NCI-H510A (cell line): ENCODE measurements at places on chromosomes 3 and 15.
A peak's percentile ranks its signal among the peaks of the same experiment; 100 is the strongest.

- no peak for DNase-seq
These were observed 66.9 kb upstream of the CSPG5 start for GRCh38 chr3:47645551-47645950.

DNA sequence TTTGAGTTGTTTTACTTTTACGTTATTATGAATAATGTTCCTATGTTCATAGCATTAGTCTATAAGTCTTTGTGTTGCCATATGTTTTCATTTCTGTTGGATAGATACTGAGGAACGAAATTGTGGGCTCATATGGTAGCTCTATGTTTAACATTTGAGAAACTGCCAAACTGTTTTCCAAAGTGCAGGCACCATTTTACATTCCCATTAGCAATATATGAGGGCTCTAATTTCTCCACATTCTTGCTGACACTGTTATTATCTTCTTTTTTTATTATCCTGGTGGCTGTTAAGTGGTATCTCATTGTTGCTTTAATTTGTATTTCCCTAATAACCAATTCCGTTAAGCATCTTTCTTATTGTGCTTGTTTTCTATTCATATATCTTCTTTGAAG lies 1.8 kb upstream of the PIK3R4 start:
- no peak for DNase-seq

- DNase-seq, result peak; percentile 67
These were observed 9.0 kb downstream of the C2CD4A start for GRCh38 chr15:62075595-62076277.

- DNase-seq, result peak; percentile 28
These were observed 36.6 kb downstream of the CCDC66 start for GRCh38 chr3:56593455-56594158.

- DNase-seq, result no peak
These were observed 232.4 kb downstream of the NAALADL2 start for GRCh38 chr3:175091426-175092114.

GRCh38 chr3:140822401-140823047 lies 119.1 kb upstream of the SLC25A36 start:
- no peak for DNase-seq

DNA sequence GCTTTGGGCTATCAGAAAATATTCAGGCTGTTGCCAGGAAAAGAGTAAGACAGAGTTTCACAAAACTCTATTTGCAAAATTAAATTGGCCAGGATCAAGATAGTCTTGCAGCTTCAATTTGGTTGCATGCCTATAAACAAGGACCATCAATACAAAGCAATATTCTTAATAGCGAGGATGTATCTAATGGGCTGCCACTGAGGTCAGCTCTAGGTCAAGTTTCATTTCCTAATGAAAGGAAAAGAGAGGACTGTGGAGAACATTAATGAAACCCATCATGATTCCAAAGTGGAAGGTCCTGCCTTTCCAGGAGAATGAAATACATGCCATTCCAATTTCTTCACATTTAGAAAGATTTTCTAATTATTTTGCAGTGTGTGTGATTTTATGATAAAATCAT lies 273.5 kb downstream of the AGBL1 start:
- DNase-seq, result no peak

DNA sequence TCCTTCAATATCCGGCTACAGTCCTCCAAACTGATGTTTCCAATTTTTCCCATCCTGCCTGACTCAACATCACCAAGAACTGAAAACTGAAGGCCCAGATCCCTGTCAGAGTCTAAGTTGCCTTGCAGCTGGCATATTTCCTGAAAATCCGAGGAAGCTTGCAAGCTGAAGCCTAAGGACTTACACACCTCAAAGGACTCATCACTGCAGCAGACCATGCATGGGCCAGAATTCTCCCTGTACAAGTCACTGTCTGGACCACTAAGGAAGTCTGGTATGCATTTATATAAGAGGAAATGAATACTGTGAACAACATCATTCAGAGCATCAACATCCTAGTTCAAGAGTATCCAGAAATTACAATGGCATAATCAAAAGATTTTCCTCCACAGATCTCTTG lies 548.8 kb upstream of the MDFIC2 start:
- DNase-seq, result no peak

DNA sequence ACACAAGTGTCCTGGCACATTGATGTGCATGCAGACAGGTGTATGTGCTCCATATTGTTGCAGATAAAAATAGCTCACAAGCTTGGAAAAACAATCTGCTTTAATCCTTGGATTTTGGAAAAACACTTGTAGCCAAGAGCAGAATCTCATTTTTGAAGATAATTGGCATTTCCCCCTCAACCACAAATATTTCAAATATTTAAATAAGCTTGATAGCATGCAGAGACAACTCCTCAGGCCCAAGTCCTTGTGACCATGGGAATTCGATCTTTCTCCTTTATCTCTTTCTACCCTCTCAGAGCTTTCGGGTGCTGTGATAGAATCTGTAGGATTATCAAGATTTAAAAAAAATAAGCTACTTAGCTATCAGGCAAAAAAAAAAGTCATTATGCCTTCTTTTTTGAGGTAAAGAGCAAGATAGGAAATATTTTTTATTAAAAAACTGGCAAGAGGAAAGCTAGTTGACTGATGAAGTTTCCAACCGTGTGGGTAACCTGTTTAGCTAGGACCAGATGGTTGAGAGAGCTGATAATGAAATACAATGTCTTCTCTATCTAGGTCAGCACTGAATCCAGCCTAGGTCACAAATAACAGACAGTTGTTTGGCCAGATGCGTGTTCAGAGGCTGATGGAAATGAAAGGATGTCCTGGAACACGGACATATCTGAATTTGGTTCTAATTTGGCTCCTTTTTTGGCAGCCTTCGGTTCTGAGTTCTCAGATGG lies 54.9 kb upstream of the SNRK start:
- DNase-seq, result no peak

DNA sequence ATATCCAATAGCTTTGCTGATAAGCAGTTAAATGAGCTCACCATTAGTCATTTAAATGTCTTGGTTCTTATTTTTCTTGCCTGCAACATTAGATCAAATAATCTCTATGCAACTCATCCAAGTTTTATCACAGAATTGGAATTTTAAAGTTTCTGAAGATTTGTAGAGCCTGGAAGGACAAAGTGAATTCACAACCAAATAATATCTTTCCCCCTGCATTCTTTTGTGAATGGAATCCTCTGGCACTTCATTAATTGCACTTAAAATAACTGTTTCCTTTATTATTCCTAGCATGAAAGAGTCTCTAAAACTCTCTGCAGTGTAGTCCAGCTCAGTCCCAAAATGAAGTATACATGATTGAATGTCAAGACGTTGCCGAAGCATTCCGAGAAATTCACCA lies 345.6 kb upstream of the TGFBR2 start:
- no peak for DNase-seq

- no peak for DNase-seq
These were observed 78.2 kb downstream of the CMSS1 start for GRCh38 chr3:99895703-99896441.

- DNase-seq, result no peak
These were observed 84.7 kb downstream of the SCN11A start for GRCh38 chr3:38966811-38967692.

DNA sequence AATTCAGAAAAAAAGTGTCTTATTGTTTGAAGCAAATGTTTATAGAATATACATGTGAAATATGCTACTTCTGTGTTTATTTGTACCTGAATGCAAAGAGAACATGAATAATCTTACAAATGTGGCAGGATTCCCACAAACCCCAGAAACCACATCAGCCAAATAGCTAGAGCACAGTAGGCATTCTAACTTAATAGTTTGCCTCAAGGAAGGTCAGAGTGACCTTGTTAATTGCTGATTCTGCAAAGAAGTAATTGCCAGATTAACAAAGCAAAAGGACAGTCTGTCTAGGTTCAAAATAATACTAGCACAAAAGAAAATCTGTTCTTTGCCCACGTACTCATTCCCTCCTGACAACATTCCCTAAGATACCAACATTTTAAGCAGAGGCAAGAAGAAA lies 604.0 kb downstream of the PYDC2 start:
- no peak for DNase-seq

DNA sequence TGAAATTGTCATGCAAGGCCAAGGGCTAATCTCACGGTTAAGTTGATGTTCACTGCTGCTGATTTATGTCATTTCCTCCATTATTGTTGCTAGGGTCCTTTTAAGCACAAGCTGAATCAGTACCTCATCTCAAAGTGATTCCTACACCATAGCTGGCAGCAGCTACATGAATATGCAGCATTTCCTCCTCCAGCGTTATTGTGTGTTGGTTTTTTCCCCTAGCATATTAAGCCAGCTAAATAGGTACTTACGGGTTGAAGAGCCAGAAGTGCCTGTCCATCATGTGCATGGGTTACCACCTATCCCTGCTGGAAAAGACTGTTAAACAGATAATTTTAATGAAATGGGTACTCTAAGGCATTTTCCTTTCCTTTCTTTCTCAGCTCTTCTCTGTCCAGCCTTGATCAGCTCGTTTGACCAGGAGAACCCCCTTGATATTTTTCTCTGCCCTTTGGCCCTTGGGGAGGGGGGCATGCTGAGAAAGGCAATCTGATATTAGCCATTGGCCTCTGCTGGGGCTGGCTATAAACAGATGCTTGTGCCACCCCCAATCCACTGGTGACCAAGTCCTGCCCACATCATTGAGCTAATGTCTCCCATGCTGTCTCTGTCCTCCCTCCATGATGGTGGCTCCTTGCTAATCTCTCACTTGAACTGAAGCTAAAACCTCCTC lies 115.6 kb upstream of the PLXNA1 start:
- no peak for DNase-seq

- no peak for DNase-seq
These were observed 30.6 kb downstream of the LDHAL6B start for GRCh38 chr15:59237119-59237855.

DNA sequence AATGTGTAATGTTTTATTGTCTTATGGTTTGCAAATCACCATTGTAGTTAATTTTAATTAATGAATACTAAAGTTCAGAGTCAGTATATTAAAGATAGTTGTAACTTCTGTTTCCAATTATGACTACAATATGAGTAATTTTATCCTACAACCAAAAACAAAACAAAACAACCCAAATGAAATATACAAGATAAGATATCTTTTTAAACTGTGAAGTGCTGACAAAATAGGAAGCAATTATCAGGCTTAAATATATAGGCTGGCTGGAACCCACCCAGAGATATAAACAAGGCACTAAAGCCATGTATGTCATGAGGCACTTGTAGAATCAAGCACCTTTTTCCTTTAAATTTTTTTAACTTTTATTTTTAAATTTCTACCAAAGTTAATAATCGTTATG lies 108.6 kb upstream of the LRRFIP2 start:
- DNase-seq, result no peak

DNA sequence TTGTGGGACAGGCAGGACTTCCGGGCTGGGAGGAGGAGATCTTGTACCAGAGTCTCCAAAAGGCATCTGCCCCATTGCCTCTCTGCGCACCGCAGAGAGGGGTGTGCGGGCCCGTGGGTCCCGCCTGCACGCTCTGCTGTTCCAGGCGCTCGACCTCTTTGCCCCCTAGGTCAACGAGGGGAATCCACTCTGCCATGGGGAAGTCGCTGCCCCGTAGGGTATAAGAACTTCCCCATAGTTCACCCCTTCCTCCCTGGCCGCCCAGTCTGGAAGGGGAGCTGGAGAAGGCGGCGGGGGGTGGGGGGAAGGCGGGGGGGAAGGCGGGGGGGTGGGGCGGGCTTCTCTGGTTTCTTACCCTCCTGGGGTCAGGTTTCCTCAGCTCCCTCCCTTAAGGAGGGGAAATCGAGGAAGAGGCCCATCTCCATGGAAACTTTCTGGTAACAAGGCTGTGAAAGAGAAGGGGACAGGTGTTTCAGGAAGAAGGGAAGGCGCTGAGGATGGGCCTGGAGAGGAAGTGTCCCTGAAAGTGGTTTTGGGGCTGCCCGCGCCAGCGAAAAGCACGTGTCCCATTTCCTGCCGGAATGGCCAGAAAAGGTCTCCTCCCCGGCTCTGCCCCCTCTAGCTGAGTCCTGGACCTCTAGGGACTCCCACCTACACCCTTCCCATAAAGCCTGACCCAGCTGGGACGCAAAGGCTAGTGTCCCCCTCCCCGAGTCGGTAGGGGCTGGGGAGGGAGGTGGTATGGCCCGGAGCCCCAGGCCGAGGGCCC lies 27.5 kb downstream of the NR1I2 start:
- no peak for DNase-seq

- DNase-seq, result no peak
These were observed 249.9 kb downstream of the ROBO1 start for GRCh38 chr3:79517766-79518413.

GRCh38 chr3:153379516-153379915 lies 217.5 kb downstream of the RAP2B start:
- no peak for DNase-seq

GRCh38 chr3:36227980-36228379 lies 152.3 kb upstream of the STAC start:
- DNase-seq, result peak; percentile 41

- DNase-seq, result no peak
These were observed 14.9 kb upstream of the GP9 start for GRCh38 chr3:129045675-129046036.

DNA sequence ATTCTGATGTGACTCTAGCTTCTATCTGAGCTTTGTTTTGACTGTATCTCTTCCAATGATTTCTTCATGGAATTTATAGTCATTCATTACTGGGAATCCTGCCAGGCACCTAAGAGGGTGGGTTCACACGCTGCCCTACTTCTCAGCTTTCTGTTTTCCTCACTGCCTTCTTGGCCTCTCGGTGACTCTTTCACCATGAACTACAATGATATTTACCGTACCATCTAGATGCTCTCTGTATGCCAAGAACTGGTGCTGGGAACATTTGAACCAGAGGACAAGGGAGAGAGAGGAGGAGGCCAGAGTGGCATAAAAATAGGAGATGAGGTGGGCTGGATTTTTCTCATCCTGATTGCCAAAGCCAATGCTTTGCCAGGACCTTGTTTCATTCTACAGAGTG lies 280.0 kb upstream of the P2RY1 start:
- no peak for DNase-seq

DNA sequence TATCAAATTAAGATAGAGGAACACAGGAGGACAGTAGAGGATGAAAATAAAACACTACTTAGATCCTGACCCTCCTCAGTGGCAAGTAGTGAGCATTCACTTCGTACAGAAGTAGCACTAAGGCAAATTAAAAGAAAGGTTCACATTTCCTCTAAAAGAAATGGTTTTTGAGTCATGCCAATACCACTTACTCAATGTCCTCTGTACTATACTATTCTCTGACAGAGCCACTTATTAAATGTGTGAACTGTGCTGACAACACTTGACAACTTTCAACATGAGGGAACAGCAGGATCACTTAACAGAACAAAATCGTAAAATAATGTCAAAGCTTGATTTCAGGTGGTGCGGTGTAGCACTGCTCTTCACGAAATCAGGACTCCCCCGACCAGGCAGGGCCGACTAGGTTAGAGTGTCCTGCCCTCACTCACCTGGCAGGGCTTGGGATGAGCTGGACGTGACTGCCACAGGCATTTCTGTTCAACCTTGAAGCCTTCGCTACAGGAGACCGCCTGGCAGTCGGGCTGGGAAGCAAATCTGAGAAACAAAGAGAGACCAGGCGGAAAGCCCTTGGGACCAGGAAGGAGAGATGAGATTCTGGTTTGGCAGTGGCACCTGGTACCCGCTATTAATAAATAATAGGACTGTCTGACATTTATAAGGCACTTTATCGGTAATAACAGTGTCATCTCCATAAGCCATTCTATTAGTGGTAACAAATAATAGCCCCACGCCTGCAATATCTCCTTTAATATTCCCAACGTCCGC lies 611 bp upstream of the SLC27A2 start:
- no peak for DNase-seq
